ENCODE measurements at places on chromosomes 7 and 10.

DNA sequence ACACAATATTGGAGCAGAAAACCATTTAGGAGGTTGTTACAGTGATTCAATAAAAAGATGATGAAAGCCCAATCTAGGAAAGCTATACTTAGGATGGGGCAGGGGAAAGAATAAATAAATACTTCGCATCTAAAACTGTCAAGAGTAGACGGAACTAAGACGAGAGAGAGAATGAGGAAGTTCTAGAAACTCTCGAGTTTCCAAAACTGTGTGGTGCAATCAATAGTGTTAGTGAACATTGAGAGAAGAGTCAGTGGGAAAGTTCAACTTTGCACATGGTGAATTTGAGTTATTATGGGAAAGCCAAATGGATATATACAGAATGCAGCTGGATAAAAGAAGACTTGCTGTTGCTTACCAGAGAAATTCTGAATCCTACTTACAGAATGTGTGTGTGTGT lies 133.8 kb upstream of the MEOX2 start:
- no peak for DNase-seq

- no peak for DNase-seq
These were observed 36.9 kb downstream of the HSPA12A start for GRCh38 chr10:116705498-116705897.

- no peak for DNase-seq
These were observed 38.1 kb downstream of the ADAP1 start for GRCh38 chr7:916291-916941.

DNA sequence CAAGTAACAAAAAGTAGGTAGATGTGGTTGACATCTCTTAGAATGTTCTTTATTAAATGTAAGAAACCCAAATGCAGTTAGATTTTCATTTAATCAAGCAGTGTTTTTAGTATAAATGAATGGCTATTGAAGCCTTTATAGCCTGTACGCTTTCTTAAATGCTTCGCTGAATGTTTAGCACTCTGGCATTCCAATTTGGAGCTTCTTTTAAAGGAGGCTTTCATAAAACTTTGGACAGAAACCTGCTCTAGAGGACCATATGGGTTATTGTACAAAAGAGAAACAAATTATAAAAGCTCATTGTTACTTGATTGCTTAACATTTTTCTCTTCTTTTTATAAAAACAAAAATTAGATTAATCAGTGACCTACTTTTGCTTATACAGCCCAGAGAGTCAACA lies 59.5 kb downstream of the KCND2 start:
- DNase-seq, result no peak

DNA sequence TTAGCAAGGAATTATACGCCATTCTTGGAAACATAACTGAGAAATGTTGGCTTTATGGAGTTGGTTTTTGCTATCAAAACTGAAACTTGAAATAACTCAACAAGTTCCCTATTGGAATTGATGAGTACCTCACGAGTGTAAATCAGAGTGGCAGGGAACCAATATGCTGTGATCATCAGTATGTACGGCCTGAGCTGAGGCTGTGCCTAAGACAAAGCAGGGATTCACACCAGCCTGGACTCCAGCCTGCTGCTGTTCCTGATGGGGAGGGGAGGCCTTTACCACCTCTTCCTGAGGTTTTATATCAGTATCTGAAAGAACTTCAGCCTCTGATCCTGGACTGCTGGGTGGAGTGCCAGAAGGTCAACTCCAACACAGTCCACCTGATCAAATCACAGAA lies 52.7 kb downstream of the CRTAC1 start:
- no peak for DNase-seq

GRCh38 chr7:65304175-65304574 lies 69.5 kb upstream of the ZNF92 start:
- no peak for DNase-seq

DNA sequence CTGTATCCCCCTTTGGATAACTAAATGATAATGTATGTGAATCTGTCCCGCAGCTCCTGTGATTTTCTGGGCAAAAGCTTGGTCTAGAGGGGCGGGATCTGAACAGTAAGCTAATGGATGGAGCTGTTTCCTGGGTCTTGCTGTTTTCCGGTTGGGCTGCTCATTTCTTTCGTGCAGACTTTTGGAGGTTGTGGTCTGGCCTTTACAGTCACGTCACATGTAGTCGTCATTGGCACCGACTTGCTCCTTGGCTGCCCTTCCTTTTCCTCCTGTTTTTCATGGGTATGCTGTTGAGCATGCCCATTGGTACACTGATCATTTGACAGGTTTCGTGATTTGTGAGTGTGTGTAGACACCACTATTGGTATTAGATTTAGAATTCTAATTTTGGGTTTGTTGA lies 2.0 kb downstream of the FBH1 start:
- no peak for DNase-seq

DNA sequence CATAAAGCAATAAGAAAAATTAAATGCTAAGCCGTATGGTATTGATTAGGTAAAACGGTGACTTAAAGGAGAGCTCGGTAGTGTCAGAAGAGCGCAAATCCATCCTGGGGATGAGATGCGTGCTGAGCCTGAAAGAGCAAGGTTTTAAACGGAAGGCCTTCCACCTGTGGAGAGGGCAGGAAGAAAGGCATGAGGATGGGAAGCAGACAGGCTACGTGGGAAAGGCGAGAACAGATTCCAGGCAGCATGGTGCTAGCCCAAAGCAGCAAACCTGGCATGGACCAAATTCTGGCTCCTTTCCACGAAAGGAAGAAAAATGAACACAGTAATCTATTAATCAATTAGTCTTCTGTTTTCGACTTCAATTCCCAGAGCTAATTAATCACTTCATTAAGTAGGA lies 103.5 kb downstream of the HIPK2 start:
- DNase-seq, result no peak

DNA sequence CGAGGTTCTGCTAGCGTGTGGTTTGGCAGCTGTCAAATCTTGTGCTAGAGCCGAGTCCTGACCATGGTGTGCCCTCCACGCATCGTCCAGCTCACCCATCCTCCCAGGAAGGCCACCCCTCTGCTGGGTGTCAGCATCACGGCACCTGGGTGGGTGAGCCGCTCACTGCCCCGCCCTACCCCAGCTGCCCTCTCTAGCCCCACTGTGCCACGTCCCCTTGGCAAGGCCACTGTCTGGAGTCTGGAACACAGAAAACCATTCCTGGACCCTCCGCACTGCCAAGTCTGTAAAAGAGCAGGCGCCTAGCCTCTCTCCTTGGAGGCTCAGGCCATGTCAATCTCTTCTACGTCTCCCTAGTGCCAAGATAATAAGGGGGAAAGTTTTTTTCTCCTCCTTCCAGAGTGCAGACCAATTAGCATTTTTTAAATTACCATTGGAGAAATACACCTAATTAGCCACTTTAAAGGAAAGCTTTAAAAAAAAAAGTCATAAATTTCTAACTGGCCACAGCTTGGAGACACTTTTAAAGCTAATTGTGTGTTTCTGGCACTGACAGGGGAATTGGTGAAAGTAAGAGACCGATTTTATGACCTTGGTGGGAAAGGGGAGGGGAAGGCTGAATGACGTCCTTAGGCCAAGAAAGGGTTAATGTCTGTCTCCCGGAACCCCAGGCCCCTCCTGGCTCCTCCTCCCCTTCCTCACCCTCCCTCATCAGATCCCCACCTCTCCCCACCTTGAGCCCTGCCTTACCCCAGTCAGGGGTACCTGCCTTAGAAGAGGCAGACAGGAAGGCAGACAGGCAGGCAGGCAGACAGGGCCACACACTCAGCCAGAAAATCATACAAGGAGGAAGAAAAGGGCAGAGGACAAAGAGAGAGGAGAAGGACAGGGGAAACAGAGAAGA lies 151.2 kb downstream of the PLXNA4 start:
- no peak for DNase-seq

DNA sequence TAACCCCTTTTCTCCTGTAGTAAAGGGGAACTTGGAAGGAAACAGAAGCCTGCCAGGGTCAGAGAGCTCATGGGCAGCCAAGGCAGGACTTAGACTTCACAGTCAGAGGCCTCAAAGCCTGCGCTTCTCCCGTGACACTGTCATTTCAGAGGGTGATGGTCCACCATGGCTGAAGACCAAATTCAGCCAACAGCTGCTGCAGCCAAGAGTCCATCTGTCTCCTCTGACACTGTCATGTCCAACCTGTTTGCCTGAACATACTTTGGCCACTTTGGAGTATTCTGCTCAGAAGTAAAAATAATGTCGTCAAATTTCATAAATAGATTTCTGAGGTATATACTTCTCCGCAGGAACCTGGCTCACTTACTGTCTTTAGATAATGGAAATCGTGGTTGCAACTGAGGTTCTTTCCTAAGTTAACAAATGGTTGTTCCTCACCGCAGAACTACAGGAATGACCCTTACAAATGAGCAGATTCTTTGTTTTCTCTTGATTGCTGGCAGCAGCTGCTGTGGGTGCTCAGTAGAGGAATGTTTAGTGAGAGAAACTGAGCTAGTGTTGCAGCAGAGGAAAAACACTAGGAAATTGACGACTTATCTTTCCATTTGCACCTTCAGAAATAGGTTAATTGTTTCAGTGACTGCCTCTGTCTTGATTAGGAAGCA lies 626.5 kb downstream of the SDK1 start:
- DNase-seq, result no peak

- no peak for DNase-seq
These were observed 126.7 kb downstream of the WDR11 start for GRCh38 chr10:120977897-120978296.

DNA sequence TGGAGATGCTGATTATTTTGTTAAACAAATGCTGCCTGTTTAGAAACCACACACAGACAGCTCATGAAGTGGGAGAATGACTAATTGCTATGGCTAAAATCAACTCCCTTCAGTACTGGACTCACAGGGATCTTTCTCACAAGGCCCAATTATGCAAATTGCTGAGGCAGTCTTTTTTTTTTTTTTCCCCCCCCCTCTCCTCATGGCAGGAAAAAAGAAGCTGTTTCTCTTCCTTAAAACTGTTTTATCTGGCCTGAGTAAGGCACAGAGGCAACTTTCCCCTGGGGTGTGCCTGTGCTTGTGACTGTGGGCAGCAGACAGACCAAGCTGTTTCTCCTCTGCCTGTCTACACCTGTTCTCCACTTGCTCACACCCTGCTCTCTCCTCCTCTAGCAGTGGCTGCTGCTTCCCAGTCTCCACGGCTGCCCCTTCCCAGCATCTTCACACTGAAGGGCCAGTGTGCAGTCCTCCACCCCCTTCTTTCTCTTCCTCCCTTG lies 65.4 kb upstream of the STEAP1B start:
- DNase-seq, result peak; percentile 38

GRCh38 chr10:12221323-12222298 lies 25.6 kb downstream of the CDC123 start:
- no peak for DNase-seq

DNA sequence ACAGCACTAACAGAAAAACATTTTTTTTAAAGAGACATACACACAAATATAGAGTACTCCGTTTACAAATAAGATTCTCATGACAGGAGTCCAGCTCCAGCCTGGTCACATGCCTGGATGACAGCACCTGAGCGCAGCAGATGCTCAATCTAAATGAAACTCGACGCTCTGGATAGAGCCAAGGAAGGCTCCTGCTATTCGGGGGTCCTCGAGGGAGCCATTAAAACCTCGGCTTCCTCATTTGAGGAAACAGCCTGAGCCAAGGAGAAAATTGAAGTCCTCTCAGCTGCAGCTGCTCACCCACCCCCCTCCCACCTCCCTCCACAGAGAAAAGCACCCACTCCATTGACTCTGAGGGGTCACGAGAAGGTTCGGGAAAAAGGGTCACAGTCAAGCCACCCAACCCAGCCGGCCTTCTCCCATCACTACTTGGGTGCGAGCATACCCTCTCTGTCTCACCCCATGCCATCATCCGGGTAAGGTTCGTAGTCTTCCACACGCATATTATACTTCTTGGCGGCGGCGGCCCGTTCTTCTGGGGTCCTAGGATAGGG lies 673 bp downstream of the NDUFB8 start:
- peak; percentile 44 for DNase-seq

DNA sequence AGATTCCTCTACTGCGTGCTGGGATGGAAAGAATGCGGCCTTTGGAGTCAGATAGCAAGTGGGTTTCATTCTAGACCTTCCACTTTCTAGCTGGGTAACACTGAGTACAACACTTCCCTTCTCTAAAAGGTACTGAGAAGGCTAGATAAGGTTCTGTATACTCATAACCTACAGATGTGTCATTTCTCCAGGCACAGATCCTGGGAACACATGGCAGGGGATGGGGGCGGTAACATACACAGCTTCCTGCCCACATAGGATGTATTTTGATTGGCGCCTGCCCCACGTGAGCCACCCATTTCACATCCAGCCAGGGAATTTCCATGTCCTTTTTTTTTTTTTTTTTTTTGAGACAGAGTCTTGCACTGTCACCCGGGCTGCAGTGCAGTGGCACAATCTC lies 31.8 kb downstream of the KLRG2 start:
- no peak for DNase-seq

DNA sequence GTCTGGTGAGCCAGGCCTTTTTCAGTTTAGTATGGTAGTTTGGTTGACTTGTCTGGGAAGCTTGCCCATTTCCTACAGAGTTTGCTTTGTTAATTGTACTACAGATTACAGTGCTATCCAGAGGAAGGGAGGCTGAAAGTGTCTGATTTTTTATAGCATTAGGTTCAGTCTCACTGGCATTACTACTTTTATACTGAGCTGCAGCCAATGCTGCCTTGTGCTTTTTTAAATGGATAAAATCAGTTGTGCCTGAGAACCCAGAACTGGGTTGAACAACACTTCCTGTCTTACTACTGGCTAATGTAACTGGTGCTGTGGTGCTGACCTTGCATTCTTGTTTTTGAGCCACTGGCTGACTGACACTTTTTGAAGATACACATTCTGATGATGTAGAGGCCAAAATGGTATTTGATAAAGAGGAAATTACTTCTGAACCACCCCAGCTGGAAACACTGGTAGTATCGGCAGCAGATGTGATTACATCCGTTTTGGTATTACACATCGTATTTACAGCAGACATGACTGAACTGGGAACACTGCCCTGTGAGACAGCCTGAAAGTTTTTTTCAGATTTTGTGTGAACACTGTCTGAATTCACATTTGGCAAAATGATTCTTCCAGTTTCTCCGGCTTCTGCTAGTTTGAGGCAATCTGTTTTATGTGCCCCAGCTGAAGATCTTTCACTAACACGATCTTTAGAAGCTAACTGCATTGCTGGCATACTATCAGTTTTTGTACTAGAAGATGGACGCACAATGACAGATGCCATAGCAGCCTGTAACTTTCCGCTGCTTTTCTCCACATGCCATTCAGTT lies 74.1 kb downstream of the NRBF2 start:
- DNase-seq, result peak; percentile 57
